ENCODE measurements at places on chromosomes 11 and 22.

DNA sequence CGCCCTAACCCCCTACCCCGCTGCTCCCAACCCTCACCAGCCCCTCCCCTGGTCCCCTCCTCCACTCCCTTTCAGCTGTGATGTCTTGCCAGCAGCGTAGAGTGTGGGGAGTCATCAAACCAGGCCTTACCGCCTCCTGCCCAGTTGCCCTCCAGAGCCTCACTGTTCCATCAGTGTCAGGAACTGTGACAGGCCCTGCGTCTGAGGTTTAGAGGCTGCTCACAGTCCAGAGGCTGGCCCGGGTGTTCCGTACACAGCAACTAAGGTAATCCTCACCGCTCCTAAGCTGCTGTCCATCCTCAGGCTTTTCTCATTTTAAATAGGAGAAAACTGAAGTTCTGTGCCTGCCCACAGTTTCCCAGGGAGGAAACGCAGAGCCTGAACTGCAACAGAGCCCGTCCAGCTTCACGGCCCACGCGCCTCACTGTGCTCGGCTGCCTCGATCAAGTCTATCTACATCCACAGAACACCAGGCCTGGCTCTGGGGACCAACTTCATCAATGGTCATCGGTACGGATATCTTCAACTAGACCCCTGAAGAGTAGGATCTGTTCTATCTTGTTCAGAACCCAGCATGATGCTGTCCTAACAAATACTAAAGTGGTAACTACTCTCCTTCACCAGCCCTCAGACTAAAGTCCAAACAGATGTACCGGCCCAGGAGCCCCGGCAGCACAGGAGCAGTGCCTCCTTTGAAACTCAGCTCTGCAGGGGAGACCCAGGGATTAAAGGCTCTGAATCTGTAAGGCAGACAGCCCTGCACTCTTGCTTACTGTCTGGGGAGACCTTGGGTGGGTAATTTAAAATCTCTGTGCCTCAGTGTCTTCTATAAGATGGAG, 10.3 kb downstream of the VPS37C start:
- DNase-seq, result no peak

GRCh38 chr11:113409526-113409925, 21.9 kb downstream of the ANKK1 start:
- DNase-seq, result no peak

DNA sequence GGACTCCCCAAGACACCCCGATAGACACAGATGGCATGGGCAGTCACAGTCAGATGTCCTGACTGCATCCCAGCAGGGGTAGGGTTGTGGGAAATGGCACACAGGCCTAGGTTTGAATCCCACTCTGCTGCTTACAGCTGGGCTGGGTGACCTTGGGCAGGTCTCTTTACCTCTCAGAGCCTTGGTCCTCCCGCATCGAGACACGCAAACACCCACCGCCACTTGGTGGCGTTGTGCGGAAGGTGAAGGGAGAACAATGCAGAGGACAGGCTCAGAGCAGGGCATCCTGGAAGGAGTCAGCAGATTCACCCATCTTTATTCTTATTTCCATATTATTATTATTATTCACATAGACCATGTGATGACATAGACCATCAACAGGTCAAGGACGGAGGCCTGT, 140.5 kb downstream of the MIAT start:
- no peak for DNase-seq

DNA sequence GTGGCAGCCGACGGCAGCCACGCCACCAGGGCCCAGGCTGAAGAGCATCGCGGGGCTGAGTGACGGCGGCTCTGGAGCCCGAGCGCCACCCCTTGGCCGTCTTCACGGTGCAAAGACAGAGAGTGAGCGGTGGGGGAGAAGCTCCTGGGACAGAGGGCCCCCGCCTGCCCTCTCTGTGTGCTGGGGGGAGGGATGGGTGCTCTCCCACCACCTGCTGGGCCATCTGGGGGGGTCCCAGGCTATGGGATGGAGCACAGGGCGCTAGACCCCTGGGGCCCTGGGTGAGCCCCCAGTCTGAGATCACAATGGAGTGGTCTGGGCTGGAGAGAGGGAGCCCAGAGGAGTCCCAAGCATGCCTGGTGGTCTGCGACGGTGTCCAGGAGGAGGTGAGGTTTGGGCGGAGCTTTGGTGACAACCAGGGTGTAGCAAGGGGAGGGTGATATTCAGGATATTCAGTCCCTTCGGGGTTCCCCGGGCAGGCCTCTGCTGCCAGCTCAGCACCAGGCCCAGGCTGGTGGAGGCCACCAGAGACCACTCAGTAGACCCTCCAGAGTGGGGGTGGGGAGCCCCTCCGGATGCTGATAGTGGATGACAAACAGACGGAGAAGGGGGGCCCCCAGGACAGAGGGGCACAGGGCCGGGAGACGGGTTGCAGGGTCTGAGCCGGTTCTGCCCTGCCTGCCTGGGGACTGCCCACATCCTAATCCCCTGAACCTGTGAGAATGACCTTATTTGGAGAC, 78.1 kb upstream of the PRR5 start:
- DNase-seq, result no peak

GRCh38 chr22:21106000-21106399, 60.3 kb downstream of the LRRC74B start:
- DNase-seq, result no peak

DNA sequence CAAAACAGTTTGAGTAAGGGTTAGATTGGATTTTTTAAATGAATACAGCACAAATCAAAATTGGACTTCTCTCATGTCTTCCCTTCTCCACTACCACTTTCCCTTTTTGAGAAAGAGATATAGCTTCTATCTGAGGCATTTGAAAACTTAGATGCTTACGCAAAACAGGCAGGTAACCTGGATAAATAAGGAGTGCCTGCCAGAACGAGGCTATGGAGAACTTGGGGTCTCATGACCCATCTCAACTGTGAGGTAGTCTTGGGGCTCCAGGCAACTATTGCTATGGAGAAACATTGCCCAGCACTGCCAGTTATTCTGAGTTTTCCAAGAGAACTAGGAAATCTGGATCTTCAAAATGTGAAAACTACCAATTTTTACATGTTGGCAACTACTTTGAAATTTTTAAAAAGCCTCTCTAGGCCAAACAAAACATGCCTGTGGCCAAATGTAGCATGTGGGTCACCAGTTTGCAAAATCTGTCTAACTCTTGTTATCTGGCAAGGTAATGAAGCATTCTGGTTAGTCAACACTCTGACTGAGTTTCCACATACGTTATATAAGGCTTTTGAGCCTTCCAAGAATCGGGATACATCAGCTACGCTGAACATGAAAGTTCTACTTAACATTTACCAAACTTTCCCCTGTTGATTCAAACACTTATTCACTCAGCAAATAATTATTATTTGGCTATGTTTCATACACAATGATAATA, 752.7 kb downstream of the KCNA4 start:
- no peak for DNase-seq

DNA sequence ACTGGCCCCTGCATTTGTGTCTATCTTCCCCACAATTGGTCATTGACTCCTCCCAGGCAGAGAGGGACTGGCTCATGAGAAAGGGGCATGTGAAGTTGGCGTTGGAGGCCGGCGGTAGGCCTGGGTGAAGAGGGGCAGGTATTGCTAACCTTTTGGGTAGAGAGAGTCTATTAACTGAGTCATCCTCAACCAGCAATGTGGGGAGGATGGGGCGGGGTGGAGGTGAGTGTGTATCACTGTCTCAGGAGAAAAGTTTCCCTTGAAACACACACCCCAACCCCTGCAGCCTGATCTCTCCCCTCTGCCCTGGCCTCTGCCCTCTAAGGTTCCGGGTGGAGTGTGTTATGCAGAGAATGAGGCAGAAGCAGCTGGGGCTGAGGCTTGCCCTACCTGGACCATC, 60.1 kb upstream of the PHF21B start:
- DNase-seq, result no peak

DNA sequence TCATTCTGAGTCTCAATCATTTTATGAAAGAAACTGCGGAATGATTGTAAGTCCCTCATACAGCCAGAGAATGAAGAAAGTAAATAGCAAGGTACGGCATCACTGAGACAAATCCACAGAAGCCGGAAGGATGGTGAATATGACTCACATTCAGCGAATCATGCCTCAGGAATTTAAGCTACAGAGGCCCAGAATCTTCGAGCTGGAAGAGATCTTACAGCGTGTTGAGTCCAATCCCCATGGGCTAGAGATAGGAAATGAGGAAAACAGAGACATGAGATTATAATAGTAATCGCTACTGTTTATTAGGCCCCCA, 173.2 kb downstream of the KIF18A start:
- no peak for DNase-seq

DNA sequence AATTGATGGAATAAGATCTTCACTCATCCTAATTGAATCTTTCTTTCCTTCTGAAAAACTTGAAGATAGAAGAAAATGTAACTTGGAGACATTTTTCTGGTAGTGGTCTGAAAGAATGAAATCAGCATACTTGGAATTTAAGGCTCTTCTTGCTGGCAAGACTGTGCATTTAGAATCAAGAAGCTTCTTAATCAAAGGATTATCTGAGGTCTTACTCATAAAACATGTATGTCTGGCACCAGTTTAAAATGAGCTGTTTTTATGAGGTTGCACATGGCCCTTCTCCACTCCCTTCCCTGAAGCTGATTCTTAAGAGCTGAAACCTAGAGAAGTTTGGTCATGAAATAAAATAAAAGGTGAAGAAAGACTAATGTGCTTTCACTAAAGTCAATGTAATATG, 77.3 kb downstream of the ARHGEF12 start:
- DNase-seq, result no peak

GRCh38 chr22:43177479-43177878, 9.5 kb downstream of the TTLL12 start:
- no peak for DNase-seq

- DNase-seq, result no peak
Observed at GRCh38 chr22:36901411-36902142, 11.9 kb upstream of the CSF2RB start.

DNA sequence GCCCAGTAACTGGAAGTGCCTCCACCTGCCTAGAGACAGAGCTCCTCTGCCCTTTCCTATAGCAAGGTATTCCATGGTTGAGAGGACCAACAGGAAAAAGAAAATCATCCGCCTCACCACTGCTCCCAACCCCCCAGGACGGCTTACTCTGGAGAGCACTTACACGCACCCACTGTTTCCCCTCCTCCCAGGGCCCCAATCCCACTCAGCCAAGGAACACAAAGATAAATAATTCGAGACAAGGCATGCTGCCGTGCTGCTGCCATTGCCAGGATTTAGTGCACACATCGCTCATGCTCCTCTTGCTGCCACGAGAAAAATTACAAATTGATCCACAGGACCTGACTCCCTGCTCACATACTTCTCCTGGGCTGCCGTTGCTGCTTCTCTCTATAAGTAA, 516.6 kb downstream of the BUD13 start:
- DNase-seq, result no peak

DNA sequence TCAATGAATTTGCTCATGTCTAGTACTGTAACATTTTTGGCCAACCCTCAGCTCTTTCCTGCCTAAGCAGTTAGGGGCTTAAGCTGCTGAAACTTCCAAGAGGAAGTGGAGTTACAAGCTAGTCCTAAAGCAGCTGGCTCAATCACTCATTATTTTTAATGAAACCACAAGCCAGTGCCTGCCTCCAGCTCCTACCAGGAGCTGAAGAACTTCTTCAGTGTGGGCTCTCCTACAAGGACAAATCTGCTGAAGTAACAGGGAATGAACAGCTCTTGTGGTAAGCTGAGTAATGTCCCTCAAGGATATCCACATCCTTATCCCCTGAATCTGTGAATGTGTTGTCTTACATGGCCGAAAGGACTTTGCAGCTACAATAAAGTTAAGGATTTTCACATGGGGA, 112.5 kb downstream of the BBOX1 start:
- no peak for DNase-seq

DNA sequence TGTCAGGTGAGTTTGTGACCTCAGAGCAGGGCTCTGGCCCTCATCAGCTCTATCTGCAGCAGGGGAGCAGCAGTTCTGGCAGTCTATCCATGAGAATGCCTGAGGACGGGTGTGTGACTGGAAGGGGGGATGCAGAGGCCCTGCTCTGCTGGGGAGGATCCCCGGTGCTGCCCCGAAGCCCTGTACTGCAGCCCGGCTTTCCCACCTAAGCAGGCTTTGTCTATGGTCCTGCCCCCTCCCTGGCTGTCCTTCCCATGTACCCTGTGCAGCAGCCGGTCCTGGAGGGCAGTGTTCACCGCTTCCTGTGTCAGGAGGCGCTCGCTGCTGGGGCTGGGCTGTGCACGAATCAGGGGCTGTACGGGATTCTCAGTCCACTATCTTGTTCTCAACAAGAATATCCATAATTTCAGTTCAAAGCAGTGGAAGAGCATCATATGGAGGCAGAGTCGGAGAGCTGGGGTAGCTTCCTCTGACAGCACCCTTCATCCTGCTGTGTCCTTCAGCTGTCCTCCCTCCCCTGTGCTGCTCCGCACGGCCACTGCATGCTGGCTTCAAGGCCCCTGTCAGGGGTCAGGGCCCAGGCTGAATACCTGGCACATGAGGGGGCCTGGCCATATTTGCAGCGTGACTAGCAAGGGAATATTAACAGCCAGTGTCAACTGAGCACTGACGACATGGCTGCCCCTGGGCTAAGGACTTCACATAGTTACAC, 125.2 kb downstream of the CTTN start:
- no peak for DNase-seq

DNA sequence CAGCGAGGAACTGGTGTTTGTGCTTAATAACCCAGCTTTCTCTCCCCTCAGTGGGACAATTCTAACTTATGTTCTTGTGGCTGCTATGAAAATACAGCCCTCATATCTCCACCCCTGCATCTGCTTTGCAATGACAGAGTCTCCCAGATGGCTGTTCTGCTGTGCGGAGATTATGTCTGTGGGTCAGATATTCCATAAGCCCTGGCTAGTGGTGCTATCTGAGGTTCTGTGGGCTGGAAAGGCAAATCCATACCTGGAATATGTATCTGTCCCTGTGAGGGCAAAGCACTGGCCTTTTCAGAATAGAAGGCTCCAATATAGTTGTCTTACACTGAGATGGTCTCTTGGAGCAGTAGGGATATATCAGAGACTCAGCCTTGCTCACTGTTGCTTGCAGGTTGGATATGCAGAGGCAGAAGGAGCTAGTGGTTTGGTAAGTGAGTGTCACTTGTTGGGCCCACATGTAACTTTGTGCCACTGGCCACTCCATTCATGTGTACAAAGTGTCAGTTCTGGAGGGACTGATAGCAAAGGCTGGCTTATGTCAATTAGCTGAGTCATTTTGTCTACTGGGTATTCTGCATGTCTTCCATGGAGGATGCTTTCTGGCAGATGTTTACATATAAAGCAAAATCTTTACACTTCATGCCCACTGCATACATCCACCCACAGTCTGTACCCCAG, 246.6 kb downstream of the FAM76B start:
- DNase-seq, result no peak

DNA sequence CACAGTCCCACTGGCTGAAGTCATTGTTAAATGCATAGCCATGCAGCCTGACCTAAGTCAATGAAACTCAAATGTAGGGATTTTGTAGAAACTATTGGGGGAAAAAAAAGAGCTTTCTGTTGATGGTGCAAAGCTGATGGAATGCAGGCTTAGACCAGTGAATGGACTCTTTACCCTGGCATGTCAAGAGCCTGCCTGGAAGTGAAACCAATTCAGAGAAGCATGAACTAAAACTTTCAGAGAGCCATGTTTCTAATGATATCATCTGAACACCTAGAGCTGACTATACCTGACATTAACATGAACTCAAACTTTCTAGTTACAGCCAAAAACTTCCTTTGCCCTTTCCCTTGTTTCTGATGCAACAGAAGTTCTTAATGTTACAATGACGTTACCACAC, 89.0 kb downstream of the APIP start:
- no peak for DNase-seq

GRCh38 chr11:20248871-20249270, 88.6 kb upstream of the DBX1 start:
- DNase-seq, result no peak

- DNase-seq, result no peak
Observed at GRCh38 chr11:35142481-35143075, 3.6 kb downstream of the CD44 start.

GRCh38 chr22:25366876-25367466, 147.5 kb downstream of the CRYBB2 start:
- DNase-seq, result no peak

Data from activated naive CD8-positive, alpha-beta T cell treated with anti-CD3 and anti-CD28 coated beads, Interleukin-2, amount 50 U/mL, for 16 hours (primary cell).